ENCODE measurements at places on chromosomes 7 and 10.

- no peak for DNase-seq
Measured at GRCh38 chr10:102452672-102453340, 1.5 kb upstream of the C10orf95 start.

- DNase-seq = no peak
Measured at GRCh38 chr7:30133736-30134610, 813 bp upstream of the MTURN start.

DNA sequence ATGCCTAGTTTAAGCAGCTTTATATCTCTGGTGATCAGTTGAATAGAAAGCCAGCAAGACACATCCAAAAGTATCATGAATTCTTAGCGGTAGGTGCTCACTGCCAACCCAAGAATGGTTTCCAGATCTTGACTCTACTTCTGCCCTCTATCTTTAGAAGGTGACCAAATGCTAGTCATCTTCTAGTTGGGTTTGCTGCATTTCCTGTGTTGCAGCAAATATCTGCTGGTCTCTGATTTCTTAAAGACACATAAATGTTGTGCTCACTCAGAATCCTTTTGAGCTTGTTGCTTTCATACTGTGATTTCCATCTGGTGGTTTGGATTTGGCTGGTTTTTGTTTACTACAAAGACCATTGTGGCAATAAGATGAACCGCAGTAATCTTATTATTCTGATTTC is 2.2 kb downstream of the CDC123 start:
- no peak for DNase-seq

GRCh38 chr7:129127154-129127553 is 17.4 kb upstream of the TSPAN33 start:
- DNase-seq = no peak
